ENCODE measurements at places on chromosomes 7 and 10.

DNA sequence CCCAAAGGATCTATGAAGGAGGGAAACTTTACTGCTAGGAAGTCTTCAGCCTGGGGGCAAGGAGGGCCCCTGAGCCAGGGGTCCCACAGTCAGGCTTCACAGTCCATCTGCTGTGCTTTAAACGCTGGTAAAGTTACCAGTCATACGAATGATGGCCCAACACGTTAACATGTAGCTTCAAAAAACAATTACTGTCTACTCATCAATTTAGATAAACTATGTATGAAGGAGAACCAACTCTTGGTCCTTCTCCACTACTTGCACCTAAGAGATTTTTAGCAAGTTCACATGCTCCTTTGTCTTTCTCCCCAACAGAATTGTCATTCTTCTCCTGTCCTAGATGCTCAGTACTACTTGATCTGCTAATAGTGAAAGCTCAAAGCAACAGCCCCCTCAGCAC is 16.6 kb downstream of the JCAD start:
- no peak for DNase-seq

DNA sequence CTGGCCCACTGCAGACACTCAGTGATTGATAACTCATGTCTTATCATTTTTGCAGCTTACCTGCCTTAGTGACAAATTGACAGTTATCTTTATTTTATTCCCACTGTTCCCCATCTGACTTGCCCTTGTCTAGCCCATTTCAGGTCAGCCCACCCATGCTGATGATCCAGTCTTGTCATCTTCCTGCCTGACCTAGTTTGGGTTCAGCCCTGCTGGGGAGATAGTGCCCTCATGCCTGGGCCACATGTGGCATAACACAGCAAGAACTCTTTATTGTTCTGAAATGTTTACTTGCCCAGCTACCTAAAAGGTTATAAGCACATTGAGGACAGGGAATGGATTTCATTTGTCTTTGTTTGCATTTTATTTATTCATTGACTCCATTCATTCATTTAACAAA is 75.6 kb downstream of the ENTPD1 start:
- no peak for DNase-seq

DNA sequence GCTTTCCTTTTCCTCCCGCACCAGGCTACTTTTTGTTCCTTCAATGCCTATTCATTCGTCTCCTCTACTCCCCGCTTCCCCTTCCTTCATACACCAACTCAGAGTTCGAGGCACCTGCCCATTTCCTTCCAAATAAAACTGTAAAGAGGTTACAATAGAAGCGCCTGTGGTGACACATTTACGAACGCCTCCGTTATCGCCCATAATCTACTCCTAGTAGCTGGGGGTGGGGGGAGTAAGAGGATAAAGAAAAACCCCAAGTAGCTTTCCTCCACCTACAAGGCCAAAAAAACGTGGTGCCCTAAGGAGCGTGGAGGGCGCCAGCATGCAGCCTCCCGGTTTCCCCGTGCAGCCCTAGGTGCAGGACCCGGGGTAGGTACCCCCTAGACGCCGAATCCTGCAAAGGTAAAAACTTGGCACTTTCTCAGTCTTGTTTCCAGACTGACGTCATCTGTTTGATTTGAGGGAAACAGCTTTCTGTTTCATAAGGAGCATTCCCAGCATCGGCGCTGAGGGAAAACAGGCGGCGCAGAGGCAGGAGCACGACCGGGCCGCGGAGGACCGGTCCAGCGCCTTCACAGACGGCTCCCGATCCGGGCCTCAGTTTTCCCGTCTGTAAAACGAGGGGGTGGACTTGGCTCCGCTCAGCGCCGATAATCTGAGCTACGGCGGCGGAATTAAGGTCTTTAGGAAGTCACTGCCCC is 922 bp downstream of the PPA1 start:
- peak; percentile 68 for DNase-seq

DNA sequence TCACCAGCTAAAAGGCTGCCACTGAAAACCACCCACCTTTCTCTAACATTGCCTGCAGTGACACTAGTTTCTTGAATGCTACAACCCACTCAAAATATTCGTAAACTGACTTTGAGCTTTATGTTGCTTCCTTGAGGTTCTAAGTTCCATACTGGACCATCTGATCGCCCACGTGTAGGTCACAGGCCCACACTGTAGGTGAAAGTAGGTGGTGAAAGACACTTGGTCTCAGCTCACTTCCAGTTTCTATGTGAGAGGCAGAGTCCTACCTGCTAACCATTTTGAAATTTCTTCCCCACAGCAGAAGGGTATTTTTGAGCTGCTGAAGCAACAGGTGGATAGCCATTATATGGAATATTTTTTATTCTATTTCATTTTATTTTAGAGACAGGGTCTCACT is 97.3 kb downstream of the MYO3A start:
- DNase-seq = no peak
